Activated T-cell treated with anti-CD3 and anti-CD28 coated beads, Interleukin-2, amount 50 U/mL, for 48 hours (primary cell): ENCODE measurements at places on chromosomes 6 and 20.

DNA sequence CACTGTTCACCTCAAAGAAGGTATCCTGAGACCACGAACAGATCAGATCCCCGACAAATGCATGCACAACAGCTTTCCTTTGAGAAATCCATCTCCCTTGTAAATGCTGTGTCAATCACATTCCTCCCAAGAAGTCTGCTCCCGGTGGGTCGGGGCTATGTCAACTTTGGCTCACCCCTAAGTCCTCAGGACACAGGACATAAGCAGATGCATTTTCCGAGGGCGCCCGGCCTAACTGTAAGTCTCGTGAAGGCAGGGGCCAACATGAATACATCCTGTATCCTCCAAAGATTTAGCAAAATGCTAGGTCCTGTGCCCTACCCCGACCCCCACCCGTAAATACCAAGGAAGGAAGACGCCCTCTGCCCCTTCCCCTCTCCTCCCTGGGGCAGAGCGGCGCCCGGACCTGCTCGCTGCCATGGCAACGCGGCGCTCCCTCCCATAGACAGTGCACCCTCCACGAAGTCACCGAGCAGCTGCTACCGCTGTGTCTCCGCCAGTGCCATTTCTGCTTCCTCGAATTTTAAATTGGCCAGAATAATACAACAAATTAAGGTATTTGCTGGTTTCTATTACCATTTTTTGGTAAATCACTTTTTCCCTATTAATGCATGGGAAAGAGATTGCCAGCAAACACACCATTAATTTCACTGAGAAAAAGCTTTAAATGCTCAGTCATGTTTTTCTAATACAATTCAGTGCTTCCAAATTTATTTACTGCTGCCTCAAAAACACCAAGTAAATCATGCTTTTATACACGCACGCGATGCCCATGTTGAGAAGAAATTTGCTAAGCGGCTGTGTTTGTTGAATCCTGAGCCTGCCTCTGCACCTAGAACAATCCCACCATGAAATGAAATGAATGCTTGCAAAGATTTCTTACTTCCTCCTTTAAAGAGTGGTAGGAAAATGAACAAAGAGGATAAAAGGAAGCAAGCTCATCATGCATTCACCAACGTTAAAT lies 100.6 kb downstream of the PCSK2 start:
- DNase-seq, result no peak

DNA sequence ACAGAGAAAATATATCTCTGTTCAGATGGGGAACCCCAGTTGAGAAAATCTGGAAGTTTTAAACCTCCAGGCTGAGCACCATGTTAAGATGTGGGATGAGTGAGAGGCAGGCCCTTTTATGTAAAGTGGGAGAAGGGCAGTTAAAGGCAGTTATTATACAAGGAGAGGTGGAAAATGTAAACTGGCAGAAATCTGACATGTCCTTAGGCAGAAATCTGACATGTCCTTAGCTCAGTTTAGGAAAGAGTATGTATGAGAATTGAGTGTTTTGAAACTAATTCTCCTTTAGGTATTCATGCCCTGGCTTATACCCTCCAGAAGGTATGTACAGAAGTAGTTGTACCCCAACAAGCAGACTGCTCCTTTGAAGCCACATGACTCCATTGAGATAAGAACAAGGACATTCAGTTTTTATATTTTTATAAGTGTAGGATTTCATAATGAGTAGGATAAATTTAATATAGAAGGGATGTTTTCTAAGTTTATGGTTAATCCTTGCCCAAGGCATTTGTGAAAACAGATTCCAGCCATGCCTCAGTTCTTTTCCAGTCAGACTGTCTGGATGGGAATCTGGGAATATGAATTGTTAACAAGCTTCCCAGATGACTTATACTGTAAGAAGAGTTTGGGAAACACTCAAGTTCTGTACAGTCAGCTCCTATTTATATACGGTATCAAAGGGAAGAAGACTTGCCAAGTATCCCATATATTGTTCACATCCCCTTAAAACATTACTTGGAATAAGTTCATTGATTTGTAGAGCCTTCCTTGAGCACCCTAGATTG lies 87.7 kb downstream of the SCAND1 start:
- no peak for DNase-seq

DNA sequence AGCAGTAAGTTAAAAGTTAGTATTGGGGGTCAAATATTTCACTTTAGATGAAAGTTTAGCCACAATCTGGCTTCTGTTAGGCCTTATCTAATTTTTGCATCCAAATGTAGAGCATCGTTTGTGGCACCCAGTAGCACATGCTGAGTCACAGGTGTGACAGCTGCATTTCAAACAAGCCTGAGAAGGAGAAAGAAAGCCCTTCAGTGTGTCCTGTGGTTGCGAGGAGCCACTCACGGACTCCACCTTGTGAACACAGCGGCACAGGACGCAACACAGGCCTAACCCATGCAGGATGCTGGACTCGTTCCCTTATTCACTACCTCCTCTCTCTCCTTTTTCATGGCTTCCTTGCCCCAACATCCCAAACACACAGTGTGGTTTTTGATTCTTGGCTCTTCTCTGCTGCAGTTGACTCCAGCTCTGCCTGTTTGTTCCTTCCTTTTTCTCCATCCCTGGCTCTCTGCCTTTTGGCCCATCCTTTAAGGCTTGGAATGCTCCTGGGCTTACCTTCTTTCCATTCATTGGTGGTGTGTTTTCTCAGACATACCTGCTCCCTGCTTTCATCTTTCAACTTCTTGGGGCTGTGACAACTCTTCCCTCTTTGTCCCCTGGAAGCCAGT lies 124.2 kb downstream of the SLC16A10 start:
- no peak for DNase-seq

DNA sequence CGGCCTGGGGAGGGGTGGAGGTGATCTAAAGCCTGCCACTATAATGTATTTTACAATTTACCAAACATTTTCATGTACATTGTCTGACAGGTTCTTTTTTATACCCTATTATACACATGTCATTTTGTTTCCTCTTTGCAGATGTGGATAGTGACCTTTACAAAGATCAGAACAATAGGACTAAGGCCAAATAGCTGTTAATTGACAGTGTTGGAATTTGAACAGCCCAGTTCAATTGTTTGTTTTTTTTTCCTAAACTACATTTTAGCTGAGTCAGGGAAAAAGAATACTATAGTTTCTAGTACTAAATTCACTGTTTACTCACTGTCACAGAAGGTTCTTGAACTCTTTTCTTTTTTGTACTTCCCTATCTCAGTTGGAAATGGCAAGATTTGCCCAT lies 40.2 kb downstream of the PGM3 start:
- no peak for DNase-seq

DNA sequence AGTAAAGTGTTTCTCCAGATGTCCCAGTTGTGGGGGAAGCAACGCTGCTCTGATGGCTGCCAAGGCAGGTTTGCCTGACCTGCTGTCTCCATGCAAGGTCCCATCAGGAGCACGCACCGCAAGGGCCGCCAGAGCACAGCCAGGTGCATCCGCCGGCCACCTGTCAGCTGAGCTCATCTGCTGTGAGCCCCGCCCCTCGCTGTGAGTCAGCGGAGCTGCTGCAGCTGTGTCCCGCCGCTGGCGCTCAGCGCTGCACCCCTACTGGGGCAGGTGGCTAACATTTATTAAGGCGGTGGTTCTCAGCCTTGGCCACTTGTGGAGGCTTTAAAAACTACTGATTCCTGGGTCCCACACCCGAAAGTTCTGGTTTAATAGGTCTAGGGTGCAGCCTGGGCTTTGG lies 225.7 kb downstream of the UST start:
- DNase-seq, result peak; percentile 35

DNA sequence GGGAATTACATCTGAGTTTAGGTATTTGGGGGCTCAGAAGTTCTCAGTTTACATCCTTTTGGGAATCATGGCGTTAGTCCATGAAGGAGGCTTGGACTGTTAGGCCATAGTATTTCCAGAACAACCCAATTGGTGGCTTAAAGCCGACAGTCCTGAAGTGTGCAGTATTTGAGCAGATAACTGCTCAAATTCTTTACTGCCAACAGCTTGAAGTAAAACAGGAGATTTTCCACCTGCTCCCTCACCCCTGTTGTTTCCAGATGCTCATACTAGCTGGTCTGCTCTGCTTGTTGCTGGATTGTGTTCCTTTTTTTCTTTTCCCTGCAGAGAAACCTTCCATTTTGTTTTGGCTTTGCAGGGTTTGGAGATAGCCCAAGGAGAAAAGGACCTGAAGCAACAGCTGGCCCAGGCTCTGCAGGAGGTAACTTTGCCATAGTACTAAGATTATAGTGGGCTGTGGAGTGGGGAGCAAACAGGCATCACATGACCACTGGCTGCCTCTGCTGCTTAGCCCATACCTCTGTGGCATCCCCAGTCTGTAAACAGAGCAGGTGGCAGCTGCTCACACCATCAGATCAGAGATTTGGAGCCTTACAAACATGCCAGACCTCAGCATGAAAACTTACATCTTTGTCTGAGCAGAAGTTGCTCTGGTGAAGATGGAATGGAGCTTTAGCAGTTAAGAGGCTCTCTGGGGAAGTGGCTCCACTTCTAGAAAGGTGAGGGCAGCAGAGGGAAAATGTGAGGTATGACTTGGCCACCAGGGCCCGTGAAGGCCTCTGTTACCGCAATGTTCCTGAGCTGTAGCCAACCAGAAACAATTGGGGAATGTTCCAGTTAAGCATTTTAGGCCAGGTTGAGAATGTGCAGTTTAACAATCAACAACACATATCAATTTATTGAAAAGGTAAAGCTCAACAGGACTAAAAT lies 17.6 kb downstream of the RNF8 start:
- no peak for DNase-seq

DNA sequence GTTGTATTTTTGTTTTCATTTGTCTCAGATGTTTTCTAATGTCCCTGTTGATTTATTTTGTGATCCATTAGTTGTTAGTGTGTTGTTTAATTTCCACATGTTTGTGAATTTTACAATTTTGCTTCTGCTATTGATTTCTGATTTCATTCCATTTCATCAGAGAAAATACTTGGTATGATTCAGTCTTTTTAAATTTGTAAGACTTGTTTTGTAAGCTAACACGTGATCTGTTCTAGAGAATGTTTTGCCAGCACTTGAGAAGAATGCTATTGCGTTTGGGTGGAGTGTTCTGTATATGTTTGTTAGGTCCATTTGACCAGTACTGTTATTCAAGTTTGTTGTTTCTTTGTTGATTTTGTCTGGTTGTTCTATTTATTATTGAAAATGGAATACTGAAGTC lies 53.9 kb downstream of the KIZ start:
- no peak for DNase-seq

- DNase-seq, result no peak
Measured at GRCh38 chr6:32785781-32786533, 22.6 kb upstream of the HLA-DQB2 start.

- peak; percentile 78 for DNase-seq
Measured at GRCh38 chr6:167047554-167047953, 48.4 kb downstream of the CEP43 start.

GRCh38 chr20:12573442-12573841 lies 435.3 kb upstream of the SPTLC3 start:
- no peak for DNase-seq

DNA sequence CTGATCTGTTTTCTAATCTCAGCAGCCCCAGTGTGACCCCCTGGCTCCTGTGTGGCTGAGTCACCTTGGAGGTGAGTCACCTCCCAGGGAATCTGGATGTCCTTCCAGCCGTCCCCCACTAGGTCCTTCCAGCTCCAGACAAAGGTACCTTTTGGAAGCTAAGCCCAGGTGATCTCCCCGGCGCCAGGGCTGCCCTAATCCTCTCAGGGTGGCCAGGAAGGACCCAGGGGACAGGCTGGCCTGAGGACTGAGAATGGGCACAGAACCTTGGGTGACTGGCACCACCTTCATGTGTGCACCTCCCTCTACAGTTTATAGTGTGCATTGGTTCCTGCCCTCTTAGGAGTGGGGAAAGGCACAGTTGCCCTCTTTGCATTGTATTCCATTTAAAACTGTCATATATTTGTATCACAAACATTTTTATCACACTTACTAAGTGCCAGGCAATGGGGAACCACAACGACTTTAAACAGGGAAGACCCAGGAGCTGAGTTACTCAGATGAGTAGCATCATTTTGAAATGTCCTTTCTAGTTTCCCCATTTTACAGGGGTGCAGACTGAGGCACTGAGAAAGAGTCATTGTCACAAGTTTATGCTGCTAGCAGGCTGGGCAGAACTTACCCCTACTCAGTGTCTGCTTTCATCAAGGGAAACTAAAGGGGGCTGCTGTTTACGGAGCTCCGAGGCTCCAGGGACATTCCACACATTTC lies 2.6 kb upstream of the BPIFB4 start:
- no peak for DNase-seq

DNA sequence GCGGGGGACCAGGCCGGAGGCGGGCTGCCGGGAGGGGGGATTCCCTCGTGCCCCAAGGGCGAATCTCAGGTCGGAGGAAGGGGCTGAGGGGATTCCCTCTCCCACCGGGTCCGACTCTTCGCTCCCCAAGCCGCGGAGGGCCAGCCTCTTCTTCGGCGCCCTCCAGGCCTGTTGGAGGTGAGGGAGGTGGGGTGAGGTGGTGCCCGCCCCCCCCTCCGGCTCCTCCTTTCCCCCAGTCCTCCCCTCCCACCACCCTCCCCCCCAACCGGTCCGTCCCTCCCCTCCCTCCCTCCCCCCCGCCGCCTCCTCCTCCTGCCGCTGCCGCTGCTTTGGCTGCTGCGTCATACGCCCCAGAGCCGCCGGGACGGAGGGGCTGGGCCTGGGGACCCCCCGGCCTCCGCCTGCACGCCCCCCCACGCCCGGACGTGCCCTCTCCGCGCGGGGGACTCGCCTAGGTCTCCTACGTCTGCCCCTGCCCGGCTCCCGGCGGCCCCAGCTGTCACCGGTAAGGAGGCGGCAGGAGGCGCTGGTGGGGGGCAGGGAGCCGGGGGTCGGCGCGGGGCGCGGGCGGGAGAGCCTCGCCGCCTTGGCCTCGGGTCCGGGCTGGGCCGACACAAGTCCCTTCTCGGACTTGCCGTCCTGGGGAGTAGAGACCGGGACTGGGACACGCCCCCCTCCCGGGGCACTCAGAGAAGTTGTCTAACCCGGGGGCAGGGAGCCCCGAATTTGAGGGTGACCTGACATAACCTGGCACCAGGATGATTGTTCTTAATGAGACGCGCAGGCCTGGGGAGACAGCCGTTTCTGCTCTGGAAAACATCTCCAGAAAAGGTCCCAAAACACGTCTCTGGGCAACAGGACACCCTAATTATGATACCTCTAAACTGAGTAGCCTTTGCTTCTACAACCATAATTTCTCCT lies at the start of gene PHF1:
Gene PHF1, plus strand, starts transcription at position 304 of the 921 bp plus-strand sequence. CDS start 1,250 bp downstream, outside the sequence.
- DNase-seq, result no peak

DNA sequence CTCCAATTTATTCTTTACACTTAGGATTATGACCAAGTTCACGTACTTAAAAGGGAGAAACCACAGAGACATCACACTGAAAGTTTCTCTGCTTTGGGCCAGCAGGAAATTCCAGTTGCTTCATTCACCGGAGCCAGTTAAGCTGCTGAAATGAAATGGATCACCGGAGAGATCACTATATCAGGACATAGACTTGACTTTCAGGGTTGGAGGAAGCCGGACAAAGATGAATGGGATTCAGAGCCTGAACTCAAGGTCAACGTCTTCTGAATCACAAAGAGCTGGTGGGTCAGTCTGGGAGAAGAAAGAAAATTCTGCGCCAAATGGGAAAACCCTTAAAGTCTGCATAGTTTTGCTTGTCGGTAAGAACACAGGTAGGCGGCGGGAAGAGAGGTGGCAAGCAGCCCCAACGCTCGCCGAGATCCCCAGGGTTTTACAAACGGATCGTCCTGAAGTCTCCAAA lies 81.9 kb upstream of the CCDC28A start:
- DNase-seq, result no peak

- no peak for DNase-seq
Measured at GRCh38 chr6:162090734-162091133, 636.8 kb downstream of the PRKN start.
